ENCODE measurements at places on chromosomes 13 and 19.
A peak's percentile ranks its signal among the peaks of the same experiment; 100 is the strongest.

- no peak for DNase-seq
These were observed 619.0 kb downstream of the KCTD12 start for GRCh38 chr13:76267216-76267615.

GRCh38 chr19:16676101-16676798 is 15.3 kb downstream of the TMEM38A start:
- DNase-seq = no peak

GRCh38 chr19:31531326-31531725 is 182.1 kb upstream of the TSHZ3 start:
- no peak for DNase-seq

DNA sequence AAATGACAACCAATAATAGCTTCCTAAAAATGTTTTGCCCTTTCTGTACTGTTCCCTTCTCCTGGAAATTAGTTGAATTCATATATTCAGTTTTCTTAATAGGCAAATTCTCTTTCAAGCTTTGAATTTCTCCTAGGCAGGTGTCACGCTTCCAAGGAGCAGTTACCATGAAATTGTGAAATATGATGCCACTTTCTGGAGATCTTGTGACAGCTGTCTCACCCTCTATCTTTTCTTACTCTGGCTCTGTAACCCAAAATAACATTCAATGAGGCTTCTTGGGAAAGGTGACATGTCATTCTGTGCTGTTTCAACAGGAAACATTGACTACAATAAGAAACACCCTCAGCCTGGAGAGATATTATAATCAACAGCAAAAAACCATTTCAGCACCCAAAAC is 80.3 kb upstream of the MRI1 start:
- DNase-seq = no peak

GRCh38 chr19:51742789-51743188 is 8.9 kb downstream of the FPR1 start:
- peak; percentile 48 for DNase-seq

DNA sequence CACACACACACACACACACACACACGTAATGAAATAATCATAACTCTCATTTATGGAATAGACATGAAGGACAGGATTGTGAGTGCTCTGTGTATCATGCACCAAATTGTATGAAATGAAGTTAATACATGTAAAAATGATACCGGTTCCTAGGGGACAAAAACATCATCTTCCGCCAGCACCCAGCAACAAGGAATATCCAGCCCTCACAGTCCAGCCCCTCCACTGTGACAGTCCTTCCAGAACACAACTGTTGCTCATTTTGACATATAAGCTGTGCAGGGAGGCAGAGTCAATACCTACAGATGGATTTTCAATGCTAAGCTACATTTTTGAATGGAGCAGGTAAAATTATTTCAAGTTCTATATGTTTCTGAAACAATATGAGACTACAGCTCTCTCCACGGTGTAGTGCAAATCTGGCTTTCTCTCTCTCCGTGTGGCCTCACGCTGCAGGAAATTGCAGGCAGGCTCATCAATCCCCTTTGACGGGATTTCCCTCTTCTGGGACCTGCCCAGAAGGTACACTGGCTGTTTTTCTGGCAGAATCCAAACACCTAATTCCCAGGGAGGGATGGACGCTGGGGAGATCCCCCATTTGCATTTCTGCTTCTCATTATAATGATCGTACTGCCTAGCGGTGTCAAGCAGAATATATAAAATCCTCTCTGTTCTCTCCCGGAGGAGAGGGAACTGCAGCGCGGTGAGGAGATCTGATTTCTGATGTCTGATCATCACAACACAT is 494.0 kb downstream of the LIG4 start:
- DNase-seq = no peak

- DNase-seq = no peak
These were observed 3.5 kb upstream of the EID2 start for GRCh38 chr19:39543477-39543857.

GRCh38 chr13:39935155-39935554 is 279.7 kb downstream of the COG6 start:
- DNase-seq = no peak

GRCh38 chr19:18905513-18906236 is 9.7 kb upstream of the CERS1 start:
- DNase-seq = no peak

DNA sequence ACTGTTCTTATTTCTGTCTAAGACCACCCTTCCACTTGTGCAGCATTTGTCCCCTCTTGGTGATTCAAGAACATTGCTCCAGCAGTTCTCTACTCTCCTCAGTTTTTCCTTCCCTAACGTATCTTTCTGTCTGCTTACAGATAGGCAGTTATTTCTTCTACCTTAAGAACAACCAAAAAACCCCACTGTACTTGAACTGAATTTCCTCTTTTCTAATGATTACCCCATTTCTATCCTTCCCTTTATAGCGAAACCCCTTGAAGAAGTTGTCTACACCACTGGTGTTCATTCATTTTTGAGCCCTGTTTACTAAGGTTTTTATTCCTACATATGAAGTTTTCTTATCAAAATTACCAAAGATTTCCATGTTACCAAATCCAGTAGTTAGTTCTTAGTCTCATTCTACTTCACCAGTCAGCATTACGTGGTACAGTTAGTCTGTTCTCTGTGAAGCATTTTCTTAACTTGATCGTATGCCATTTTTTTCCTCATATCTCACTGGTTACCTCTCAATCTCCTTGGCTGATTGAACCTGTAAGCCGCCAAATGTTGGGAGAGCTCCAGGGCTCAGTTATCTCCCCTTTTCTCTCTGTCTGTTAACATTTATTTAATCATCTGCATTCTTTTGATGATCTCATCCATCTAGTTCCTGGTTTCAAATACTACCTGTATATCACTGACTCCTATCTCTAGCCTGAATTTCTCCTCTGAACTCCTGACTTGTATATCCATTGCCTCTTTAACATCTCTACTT is 9.0 kb downstream of the LSM14A start:
- DNase-seq = no peak

DNA sequence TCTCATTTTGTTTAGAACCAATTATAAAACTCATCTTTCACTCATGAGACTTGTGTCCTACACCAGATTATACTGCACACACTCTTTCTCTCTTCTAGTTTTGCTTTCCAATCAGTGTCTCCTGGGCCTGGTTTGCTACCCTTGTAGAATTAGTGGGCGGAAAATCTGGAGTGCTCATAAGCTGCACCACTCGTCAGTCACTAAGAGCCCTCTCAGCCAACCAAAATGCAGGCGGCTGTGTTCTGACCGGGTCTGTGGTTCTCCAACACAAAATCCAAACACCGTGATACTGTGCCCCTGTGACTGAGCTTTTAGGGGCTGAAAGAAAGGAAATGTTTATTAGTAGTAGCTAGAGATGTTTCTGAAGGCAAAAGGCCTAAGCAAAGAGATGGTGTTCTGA is 83.7 kb upstream of the OBI1 start:
- DNase-seq = no peak

GRCh38 chr19:48390188-48391099 is 907 bp downstream of the KDELR1 start:
- DNase-seq = peak; percentile 51

- no peak for DNase-seq
These were observed 3.3 kb downstream of the LYL1 start for GRCh38 chr19:13099073-13099999.

- DNase-seq = no peak
These were observed 13.1 kb downstream of the AP2A1 start for GRCh38 chr19:49779731-49780555.

GRCh38 chr19:43638214-43638994 is 1.2 kb downstream of the CADM4 start:
- DNase-seq = no peak

- peak; percentile 62 for DNase-seq
These were observed 27.8 kb upstream of the IGSF23 start for GRCh38 chr19:44585371-44586133.

DNA sequence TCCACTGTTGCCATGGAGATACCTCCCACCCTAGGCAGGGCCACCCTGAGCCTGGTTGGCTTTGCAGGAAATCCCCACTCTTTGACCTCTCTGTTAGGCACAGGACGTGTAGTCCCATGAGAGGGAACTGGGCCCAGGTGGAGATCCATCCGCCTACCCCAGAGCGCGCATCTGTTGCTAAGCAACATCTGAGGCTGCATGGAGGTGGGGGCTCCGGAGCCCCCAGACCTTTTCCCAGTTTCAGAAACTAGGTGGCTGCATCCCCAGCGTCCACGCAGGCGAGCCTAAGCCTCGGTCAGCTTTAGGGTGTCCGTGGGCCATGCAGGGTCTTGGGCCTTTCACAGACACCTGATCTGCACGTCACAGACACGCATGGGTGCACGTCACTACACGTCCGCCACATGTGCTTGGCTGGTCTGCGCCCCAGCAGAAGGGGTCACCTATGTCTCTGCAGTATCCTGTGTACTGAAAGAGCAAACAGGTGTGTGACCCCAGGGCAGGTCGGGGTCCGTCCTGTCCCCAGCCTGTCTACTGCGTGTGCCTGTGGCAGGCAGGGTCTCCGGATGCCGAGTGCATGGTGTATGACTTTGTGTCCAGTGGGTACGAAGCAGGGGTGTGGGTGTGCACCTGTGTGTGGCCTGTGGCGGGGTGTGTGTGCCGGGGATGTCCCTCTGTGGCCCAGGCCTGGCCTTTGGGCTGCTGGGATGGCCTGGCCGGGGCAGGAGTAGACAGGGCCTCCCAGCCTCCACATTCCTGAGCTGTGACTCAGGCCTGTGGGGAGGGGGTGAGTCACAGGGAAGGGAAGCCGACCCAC is 4.1 kb upstream of the CIRBP start:
- DNase-seq = peak; percentile 84

DNA sequence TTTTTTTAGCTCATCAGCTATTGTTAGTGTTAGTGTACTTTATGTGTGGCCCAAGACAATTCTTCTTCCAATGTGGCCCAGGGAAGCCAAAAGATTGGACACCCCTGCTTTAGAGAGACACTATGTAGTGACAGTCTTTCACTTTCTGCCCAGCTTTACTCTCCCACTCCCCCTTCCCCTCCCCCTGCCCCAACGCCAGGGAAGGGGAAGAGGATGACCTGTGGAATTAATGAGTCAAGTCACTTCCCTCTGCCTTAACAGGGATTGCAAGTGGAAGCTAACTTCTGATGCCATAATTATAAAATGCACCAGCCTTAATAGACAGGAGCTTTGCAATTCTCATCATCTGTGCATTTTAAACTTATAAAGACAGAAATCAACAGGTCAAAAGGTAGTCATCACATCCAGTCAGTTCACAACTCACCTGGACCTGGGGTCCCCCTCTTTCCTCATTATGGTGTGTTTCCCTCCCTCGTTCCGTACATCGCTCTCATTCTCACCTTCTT is 1.6 kb downstream of the ZNF415 start:
- no peak for DNase-seq

GRCh38 chr13:24173795-24174194 is 13.3 kb downstream of the SPATA13 start:
- no peak for DNase-seq

GRCh38 chr13:99027661-99028425 is 50.0 kb upstream of the DOCK9 start:
- DNase-seq = no peak

DNA sequence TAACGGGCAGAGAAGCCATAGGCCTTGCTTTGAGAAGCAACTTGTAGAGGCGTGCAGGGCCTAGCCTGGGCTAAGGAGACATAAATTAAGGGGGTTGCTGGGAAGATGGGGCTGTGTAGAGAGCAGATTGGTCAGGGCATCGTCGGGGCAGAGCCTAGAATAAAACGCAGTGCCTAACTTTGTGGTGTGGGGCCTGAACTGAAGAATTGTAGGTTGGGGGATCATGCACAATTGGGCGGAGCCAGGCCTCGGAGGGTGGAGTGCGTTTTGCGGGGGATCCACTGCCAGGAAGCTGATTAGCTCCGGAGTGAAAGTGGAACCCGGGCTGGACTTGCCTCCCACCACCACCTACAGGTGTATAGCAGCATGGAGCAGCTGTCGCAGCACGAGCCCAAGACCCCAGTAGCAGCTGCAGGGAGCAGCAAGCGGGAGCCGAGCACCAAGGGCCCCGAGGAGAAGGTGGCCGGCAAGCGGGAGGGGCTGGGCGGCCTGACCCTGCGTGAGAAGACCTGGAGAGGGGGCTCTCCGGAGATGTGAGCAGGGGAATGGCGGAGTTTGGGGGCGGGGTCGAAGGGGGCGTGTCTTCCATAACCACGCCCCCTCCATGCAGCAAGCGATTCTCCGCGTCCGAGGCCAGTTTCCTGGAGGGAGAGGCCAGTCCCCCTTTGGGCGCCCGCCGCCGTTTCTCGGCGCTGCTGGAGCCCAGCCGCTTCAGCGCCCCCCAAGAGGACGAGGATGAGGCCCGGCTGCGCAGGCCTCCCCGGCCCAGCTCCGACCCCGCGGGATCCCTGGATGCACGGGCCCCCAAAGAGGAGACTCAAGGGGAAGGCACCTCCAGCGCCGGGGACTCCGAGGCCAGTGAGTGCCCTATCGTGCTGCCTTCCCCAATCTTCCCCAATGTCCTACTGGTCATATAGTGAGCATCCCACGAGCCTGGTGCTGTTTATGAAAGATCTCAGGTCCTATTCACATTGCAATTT is 13.8 kb downstream of the DNASE2 start:
- DNase-seq = peak; percentile 37

DNA sequence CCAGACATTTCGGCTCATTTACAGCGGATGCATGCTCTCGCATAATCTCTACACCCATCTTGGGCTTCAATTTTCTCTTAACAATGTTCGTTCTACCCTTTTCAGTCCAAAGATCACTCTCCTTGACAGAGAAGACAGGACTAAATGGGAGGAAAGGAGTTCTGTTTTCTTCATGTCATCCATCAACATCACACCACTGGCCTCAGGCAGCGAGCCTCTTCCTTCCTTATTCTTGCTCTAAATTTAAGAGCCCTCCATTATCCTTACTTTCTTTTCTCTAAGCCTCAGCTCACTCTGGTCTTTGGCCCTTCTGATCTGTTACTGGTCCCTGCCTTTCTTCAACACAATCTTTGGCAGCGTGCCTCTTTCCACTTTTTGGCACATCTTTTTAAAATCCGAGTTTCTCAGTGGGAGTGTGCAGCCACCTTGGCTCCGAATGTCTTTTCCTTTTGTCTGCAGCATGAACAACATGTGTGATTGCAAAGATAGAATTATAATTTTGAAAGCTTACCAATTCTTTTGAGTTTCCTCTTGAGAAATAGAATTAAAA is 98.7 kb downstream of the FAM216B start:
- peak; percentile 86 for DNase-seq

DNA sequence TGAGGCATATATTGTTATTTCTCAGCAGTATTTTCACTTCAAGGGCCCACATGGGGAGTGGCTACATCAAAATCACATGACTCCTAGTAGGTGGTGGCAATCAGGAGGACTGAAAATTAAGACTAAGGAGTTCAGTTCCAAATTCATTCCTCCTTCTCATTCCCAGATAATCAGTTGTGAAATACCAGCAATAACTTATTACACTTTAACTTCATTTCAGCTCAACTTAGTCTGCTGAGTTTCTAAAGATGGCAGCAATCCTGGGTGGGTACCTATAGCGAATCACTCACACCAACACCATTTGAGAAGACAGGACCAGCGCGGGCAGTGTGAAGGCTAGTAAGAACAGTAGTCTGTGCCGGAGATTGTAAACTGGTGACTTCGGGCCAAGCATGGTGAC is 63.9 kb upstream of the SLC10A2 start:
- DNase-seq = no peak

DNA sequence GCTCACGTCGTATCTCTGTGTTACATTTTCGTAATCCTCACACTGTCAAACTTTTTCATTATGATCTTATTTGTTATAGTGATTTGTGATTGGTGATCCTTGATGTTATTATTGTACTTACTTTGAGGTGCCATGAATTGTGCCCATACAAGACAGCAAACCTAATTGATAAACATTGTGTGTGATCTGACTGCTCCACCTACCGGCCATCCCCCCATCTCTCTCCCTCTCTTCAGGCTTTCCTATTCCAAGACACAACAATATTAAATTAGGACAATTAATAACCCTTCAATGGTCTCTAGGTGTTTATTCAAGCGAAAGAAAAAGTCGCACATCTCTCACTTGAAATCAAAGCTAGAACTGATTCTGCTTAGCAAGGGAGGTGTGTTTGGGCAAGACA is 349.3 kb downstream of the RBM26 start:
- DNase-seq = no peak
